Hematopoietic multipotent progenitor cell treated with erythropoietin and hydrocortisone succinate and interleukin-3 and kit ligand, for 6 days (in vitro differentiated cells): ENCODE measurements at places on chromosomes 11 and 22.

DNA sequence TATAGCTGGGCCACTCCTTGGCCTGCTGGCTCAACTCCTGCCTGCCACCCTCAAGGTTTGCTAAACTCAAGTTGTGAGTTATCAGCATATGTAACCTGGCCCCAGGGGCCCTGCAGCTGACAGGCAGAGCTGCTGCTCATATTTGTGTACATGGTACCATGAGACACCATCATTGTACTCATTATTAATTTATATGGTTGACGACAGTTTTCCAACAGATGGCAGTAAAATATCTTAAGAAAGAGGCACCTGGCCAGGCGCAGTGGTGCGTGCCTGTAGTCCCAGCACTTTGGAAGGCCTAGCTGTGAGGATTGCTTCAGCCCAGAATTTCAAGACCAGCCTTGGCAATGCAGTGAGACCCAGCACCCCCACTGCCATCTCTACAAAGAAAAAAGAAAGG is 11.4 kb upstream of the DENND5A start:
- peak; percentile 56 for DNase-seq

DNA sequence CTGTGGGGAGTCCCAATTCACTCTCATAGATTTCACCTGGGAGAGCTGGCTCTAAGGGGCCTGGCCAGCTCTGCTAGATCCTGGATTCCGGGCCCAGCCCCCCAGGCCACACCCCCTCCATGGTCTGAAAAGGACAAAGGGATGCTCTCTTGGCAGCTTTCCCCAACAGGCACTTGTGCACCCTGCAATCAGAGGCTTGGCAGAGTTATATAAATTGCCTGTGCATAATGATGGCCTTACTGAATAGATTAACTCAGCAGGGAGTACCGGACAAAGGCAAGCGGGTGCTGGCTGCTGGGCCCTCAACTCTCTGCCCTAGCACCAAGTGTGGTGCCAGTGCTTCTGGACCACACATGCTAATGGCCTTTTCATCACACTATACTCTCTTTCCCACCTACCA is 461.6 kb downstream of the BUD13 start:
- DNase-seq: no peak

- no peak for DNase-seq
Measured at GRCh38 chr22:29098296-29098695, 25.5 kb downstream of the KREMEN1 start.

DNA sequence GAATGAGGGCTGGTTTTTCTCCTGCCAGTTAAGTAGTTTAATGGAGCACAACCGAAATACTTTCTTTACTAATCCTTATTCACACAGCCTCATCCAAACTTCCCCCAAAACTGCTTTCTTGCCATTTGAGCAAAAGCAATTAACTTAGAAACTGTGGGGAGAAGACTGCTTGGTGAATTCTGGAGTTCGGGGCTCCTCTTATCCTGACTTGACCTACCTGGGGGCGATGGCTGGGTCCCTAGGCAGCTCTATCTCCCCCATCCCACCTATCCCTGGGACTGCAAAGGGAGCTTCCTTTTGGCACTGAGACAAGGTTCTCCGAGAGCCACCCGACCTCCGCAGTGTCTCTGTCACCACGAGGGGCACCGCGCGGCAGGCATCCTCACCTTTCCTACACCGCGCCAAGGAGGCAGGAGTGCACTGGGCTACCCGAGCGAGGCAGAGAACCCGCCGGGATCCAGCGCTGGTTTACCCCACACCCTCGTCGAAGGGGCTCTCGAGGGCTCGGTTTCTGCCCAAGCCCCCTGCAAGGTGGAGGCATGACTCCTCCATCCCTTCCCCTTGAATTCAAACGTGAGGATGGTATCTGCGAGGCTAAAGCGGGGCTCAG is 759 bp downstream of the DESI1 start:
- peak; percentile 62 for DNase-seq

DNA sequence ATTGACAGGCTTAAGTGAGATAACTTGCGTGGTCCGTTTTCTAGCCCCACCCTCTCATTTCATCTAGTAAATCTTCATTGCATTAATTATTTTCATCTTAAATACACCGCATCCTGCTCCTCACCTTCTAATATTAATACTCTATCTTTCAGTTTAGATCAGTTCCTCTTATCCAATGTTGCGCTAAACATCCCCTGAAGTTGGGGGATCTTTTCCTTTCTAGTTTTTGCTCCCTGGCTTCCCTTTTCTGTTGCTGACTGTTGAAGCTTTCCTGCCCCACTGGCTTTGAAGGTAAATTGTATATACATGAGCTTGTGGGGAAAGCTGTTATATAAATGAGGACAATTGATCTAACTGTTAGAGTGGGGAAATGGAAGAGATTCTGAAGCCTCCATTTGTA is 7.2 kb downstream of the CAT start:
- peak; percentile 30 for DNase-seq

DNA sequence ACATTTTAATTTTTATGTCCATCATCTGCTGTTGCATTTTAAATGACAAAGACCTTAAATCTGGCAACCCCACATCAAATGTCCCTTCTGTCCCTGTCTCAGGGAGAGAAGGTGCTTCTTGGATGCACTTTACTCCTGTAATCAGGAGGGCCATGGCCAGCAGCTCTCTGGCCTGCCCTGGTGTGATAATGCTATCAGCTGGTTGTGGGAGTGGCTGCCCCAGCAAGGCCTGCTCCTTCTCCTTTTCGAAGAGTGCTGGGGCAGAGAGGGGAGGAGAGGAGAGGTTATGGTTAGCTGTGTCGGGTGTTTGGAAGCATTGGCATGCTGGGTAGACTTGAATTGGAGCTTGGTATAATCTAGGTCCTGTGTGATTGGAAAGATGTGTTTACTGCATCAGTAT is 12.8 kb downstream of the TNRC6B start:
- DNase-seq: peak; percentile 96

- DNase-seq: no peak
Measured at GRCh38 chr11:17794981-17795380, 60.4 kb downstream of the KCNC1 start.

- DNase-seq: no peak
Measured at GRCh38 chr11:72851726-72852125, 37.5 kb downstream of the ATG16L2 start.

DNA sequence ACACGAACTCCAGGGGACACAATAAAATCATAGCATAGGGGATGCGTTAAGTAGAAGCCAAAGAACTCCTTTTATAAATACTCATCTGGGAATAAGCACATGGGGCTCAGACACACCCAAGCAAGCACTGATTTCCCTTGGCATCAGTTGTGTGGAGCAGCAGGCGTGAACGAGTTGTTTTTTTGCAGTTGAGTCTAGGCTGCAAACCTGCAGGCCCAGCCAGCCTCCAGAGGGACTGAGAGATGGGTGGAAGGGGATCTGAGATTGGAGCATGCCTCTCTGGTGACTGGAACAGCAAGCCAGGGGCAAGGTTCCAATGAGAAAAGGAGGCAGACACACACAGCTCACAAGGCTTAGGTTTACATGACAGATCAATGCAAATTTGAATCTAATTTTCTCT is 27.4 kb upstream of the SEZ6L start:
- no peak for DNase-seq

- DNase-seq: no peak
Measured at GRCh38 chr11:114250993-114251814, 45.0 kb upstream of the NNMT start.

- DNase-seq: no peak
Measured at GRCh38 chr22:42770448-42770726, 49.7 kb upstream of the A4GALT start.

- DNase-seq: no peak
Measured at GRCh38 chr11:15903246-15903645, 453.1 kb downstream of the SOX6 start.

GRCh38 chr22:30041881-30042280 is 38.4 kb upstream of the HORMAD2 start:
- no peak for DNase-seq

DNA sequence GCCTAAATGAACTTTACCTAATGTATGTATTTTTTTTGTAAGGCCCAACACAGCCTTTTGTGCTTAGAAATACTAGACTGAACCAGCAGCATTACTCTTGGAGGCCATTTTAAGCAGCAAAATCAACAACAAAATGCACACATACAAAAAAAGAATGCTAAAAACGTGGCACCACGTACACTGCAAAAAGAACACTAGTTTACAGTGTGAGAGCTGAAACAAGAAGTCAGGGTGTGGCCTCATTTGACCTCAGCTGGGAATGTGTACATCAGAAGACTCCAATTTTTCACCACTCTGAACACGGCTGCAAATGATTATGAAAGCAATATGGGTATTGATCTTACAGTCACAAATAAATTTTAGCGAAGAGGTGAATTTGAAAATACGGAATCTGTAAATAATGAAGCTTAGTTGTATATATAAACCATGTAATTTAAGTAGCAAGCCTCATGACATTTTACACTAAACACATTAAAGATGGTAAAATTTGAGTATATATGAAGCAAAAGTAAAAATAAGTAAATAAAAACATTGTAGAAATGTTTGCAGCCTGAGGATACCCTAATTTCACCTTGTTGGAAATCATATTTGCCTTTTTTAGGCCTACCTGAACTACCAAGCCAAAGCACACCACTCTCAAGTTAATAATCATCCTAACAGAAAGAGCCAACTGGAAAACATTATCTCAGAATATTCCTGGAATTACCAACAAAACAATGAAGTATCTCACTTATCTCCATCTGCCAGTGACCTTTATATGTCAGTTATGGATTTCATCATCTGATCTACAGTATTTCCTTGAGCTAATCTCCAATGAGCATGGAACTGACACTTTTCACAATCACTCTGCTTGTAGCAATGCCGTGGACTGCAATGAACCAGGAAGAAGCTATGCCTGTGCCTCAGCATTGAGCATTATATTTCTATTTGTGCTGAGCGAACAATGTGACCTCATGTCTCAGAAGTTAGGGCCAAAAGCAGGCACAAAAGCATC is 319.5 kb upstream of the FAT3 start:
- no peak for DNase-seq

- no peak for DNase-seq
Measured at GRCh38 chr22:44442851-44443595, 55.0 kb downstream of the RTL6 start.

- peak; percentile 60 for DNase-seq
Measured at GRCh38 chr11:9708544-9708943, 44.7 kb downstream of the SWAP70 start.

GRCh38 chr11:10375280-10375971 is 70.6 kb downstream of the ADM start:
- no peak for DNase-seq

GRCh38 chr11:124329787-124330478 is 9.9 kb upstream of the OR8D2 start:
- DNase-seq: peak; percentile 16

- no peak for DNase-seq
Measured at GRCh38 chr22:32552521-32552920, 77.9 kb downstream of the FBXO7 start.

DNA sequence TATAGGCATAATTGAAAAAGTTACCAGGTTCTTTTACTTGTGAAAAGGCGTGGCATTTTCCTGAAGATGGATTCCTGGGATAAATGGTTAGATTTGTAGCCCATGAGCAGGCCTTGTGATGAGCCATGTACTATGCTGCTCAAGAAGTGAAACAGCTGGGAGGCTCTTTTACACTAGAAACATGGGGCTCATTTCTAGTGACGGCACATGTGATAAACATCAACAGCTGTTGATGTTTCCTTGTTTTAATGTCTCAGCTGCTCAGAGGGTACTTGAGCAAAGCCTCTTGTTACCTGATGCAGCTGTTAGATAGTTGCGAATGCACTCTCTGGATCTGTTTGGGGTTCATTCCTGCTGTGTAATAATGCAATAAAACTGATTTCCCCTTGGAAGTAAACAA is 396.8 kb downstream of the GUCY1A2 start:
- DNase-seq: no peak

- no peak for DNase-seq
Measured at GRCh38 chr11:80650966-80651365, 1210.1 kb upstream of the TENM4 start.

GRCh38 chr22:41367680-41368542 is 13.8 kb upstream of the TEF start:
- no peak for DNase-seq
